ENCODE measurements at places on chromosomes 1 and 21.
A peak's percentile ranks its signal among the peaks of the same experiment; 100 is the strongest.

- DNase-seq = peak; percentile 15
These were observed 90.3 kb downstream of the LYST start for GRCh38 chr1:235776396-235776795.

DNA sequence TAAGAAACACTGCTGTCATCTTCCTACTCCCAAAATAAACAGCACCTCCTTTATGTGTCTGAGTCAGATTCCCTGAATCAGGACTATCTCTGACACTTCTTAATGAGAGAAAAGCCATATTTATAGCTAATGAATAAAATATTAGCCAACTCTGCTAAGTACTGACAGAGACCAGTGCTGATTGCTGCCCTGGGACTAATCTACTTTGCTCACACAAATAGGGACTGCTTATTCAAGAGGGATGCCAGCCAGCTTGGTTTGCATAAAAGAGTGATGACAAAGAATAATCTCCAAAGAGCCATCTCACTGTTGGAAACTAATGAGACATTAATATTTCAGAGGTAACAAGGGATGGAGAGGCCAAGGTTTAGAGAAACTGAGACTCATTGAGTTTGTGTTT, 36.4 kb downstream of the FYB2 start:
- DNase-seq = no peak

DNA sequence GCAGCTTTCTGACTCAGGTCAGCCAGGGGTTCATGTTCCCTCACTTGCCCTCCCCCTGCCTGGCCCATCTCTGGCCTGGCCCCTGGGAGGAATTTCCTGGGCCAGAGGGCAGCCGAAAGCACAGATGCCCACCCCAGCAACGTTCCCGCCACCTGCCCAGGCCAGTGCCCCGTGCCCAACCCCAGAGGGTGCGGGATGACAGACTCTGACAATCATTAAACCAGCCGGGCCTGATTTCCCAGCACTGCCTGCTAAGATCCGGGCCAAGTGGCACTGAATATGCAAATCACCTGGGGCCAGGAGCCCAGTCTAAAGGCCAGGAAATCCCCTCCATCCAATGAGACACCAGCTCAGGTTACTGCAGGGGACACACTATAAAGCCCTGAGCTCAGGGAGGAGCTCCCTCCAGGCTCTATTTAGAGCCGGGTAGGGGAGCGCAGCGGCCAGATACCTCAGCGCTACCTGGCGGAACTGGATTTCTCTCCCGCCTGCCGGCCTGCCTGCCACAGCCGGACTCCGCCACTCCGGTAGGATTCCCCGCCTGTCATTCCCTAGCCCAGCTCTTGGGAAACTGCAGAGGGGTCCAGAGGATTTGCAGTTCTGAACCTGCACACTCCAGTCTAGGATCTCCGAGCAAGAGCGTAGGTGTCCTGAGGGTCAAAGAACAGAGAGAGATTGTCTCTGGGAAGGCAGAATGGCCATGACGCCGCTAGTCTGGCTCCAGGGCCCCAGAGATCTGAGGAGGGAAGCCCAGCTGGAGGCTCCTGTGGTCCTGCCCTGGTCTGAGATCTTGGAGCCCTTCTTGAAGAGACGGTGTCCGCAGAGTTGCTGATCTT, at the start of gene ELF3:
ELF3 (plus strand) TSS at position 408 of the 836 bp plus-strand sequence. CDS start 550 bp downstream, outside the sequence.
- DNase-seq = peak; percentile 30

DNA sequence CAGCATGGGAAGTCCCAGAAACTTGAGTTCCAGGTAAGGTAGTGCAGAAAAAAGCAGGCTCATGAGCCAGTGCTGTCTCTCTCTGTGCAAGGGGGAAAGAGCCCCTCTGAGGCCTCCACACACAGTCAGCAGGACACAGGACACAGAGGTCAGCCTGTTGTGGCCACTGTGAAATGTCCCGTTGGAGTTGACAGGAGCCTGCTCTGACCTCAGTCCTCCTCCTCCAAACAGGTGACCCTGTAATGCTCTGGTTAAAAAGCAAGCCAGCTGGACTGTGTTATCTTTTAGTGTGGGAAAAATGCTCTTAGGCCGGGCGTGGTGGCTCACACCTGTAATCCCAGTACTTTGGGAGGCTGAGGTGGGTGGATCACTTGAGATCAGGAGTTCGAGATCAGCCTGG, 24.2 kb upstream of the GPR157 start:
- no peak for DNase-seq

DNA sequence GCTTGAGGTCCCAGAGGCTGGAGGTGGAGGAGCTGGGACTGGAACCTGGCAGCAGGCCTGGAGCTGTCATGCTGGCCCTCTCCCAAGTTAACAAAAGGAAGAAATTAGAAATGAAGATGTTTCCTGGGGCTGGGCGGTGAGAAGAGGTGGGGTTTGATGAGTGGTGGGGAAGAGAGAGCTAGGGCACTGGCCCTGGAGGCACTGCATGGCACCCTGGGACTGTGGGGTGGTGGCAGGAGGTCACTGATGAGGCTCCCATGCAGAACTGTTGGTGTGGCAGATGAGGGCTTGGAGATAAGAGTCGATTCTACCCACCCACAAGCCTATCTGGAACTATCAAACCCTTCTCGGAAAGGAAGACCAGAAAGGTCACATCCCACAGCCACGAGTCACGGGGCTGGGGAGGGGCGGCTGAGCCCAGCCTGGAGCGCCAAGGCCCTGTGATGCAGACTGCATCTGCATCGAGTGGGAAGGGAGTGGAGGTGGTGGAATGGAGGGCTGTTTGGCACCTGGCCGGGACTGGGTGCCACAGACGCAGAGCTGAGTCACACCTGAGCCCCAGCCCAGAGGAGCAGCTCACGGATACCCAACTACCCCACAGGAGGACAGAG, 29.4 kb downstream of the MRPL37 start:
- DNase-seq = peak; percentile 54

- DNase-seq = no peak
These were observed 3.7 kb downstream of the IBA57 start for GRCh38 chr1:228169345-228169744.

DNA sequence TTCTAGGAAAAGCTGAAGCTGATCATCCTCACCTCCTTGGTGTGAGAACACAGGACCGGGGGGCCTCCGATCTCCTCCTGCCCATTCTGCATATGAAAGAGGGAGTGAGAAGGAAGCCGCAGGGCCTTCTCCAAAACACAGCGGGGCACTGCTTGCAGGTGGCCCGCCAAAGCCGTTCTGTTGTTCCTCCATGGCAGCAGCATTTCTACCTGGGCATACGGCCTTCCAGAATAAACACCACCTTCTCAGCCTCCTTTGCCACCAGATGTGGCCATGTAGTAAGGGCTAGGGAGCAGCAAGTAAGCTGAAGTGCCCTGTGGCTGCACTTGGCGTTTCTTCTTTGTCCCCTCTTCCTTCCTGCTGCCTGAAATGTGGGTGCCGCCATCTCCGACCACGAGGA, 214.9 kb downstream of the TOMM20 start:
- no peak for DNase-seq

DNA sequence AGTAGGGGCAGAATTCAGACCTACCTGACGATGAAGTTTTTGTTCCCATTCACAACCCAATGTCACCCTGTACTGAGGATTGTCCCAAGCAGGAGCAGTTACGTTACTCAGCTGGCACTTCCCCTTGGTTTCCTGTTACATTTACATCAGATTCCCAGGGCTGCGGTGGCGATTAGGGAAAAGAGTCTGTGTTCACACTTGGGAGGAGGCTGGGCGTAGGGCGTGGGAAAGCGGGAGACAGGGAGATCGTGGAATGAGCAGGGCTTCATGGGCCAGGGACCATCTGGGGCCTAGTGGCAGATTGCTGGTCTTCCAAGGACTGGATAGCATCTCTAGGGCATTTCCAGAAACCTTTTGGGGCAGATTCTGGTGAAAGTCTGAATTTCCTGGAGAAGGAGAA, 39.0 kb downstream of the TBX19 start:
- DNase-seq = no peak

DNA sequence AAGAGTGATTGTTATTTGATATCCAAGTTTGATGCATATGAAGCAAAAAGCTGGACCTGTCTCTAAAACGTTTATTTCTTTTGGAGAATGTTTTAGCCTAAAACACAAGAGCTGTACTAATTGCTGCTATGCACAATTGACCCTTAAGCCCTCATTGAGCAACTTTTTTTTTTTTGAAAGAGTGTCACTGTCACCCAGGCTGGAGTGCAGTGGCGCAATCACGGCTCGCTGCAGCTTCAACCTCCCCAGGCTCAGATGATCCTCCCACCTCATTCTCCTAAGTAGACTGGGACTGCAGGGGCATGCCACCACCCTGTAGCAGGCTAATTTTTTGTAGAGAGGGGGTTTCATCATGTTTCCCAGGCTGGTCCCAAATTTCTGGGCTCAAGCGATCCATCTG, 129.1 kb downstream of the PIK3R3 start:
- no peak for DNase-seq

GRCh38 chr1:223765719-223766340, 53.5 kb downstream of the CAPN2 start:
- no peak for DNase-seq

GRCh38 chr1:42944246-42944928, 14.3 kb downstream of the SLC2A1 start:
- no peak for DNase-seq

GRCh38 chr21:38486221-38486620, 12.1 kb downstream of the ERG start:
- peak; percentile 72 for DNase-seq

DNA sequence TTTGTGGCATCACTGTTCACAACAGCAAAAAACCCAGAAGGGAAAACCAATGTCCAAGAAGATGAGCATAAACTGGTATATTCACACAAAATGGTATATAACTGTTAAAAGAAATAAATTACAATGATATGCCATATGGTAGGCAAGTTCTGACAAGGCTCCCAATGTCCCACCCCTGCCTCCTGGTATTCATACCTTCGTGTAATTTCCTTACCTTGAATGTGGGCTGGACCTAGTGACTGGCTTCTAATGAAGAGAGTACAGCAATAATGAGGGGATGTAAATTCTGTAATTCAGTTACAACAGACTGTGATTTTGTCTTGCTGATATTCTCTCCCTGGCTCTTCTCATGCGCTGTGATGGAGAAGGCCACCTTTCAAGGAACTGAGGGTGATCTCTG, 9.3 kb downstream of the ANKRD45 start:
- no peak for DNase-seq

- no peak for DNase-seq
These were observed 343.4 kb downstream of the PLPP3 start for GRCh38 chr1:56235909-56236510.

DNA sequence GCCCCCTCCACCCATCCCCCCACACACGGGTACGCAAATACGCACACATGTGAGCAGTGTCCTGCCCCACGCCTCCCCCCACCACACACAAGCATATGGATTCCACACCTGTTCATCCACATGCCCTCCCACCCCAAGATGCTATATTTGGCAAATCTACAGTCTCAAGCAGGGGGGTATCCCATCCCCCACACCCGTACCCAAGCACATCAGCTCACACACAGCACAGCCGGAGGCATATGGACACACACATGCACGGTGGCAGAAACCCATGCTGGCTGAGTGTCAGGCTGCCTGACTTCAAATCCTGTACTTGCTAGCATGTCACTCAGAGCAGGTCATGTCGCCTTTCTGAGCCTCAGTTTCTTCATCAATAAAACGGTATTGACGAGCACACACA, 10.6 kb downstream of the COL16A1 start:
- DNase-seq = no peak

DNA sequence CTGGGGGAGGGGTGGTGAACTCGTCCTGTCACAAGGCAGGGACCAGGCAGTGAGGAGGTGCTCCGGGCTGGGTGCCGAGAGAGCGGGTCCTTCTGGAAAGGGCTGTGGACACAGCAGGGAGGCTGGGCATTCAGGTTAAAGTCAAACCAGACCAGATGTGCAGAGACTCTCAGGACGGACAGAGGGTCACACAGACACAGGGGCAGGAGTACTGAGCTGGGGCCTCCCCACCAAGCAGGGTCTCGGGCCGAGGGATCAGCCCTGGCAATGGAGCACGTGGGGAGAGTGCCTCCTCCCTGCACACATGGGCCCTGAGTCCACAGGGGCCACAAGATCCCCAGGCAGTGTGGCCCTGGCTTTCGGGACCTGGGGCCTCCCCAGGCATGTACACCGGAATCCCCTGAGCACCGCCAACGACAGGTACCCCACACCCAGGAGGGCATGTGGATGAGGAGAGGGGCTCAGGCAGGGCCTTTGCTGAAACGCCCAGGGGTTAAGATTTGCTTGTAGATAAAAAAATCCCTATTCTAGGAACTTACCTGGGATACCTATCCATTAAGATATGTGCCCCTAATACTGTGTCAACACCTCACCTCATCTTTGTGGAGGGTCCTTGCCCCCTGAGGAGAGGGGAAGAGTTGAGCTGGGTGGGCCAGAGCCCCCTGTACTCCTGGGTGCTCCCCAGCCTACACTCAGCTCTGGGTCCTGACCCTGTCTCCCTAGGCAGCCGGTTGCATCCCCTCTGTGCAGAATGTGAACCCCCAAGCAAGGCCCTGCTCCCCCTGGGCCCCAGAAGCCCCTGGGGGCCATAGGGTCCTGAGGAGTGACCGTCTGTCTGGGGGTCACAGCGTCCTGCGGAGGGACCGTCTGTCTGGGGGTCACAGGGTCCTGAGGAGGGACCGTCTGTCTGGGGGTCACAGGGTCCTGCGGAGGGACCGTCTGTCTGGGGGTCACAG, 46.9 kb upstream of the ADARB1 start:
- no peak for DNase-seq

- no peak for DNase-seq
These were observed 15.0 kb downstream of the PCSK9 start for GRCh38 chr1:55054396-55054795.

DNA sequence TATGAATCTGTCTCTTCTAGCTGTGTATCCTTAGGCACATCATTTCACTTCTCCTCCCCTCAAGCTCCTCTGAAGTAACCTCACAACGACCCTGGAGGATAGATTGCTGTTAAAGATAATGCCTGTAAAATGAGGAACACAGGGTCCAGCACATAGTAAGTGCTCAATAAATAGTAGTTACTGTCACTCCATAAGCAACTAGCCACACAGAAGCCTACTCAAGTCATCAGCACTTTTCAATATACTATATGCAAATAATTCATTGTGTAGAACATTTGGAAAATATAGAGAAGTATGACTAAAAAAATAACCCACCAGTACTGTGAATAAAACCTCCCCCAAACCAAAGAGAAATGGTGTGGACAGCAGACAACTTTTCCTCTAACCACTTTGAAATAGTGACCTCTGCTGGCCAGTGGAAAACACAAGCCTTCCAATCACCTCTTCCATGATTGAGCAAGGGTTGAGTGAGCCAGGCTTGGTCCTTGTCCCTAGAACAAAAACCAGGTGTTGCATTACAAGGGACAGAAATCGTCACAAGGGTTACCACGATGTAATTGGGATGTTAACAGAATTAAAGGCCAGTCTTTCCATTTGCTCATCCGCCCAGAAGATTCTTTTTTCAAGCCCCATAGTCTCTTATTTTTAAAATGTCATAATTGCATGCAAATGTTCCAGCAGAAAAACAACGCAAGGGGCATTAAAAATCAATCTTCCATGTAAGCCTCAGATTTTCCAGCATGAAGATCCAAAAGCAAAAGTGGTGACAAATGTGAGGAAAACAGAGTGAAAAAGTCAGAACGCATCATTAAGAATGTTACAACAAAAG, 15.7 kb upstream of the GLIS1 start:
- DNase-seq = peak; percentile 77

- DNase-seq = no peak
These were observed 5.3 kb downstream of the PRDM16 start for GRCh38 chr1:3074297-3074741.

- DNase-seq = no peak
These were observed 312.7 kb downstream of the PTPRU start for GRCh38 chr1:29549001-29549400.
